Stimulated activated CD8-positive, alpha-beta memory T cell treated with anti-CD3 and anti-CD28 coated beads, Interleukin-15, amount 100 ng/mL, for 48 hours (primary cell): ENCODE measurements at places on chromosomes 7 and 10.

DNA sequence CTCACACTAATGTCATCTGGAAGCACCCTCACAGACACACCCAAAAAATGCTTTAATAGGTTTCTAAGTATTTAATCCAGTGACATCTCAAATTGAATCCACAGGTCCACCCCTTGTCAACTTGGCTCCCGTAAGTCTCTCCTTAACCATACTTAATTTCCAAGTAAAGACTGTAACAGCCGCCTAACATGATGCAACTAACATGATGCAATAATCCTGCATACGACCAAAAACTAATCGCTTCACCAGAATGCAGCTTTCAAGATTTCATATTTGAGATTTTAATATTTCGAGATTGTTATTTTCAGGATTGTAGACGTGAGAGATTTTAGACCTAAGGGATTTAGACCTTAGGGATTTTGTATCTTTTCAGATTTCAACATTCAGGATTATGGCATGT, 3.7 kb upstream of the HDAC9 start:
- DNase-seq = no peak

DNA sequence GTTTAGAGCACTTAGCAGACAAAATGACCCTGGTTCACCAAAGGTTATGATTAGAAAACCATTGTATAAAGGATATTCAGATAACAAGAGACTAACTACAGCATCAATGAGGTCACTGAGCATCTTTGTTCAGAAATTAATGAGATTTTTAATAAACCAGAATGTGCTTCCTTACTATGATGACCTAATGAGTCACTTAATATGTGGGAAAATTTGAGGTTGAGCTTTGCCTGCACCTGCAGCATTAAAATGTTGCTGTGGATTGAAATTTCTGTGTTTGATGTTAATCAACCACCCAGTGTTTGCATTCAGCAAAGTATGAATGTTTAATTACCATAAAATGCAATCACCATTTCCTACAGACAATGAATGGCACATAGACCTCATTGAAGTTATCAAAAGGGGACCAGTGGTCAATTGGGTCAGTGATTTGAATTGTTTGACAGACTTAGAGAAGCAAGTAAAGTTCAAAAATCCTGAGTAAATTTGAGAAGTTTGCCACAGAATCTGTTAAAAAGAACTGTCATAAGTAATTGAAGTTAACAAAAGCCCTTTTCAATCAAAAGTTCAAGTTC, 45.8 kb downstream of the EXOC6 start:
- DNase-seq = no peak

DNA sequence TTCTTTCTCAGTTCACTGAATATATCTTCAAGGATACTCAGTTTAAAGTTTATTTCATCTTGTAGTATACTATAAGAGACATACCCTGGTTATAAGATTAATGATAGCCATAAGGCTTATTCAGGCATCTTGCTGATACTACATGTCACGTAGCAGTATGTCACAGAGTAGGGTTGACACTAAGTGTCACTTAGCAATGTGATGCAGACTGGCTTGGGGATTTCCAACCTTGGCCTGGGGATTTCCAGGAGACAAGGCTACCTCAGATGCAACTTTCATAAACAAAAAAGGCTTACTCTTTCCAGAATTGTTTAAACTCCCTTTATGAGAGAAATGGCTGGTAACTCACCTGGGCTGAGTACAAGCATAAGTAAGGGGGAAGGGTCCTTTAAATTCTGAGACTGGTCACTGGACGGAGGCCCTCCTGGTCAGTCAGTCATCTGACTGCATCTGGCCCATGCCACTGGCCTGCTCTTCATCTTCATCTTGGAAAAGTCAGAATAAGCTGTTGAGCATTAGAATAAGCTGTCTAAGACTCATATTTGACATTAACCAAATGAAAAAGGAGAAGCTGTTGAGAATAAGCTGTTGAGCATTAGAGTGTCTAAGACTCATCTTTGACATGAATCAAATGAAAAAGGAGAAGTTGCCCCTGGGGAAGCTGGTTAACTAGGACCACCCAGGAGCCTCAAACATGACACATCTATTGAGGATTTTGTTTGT, 9.5 kb downstream of the SLC13A1 start:
- no peak for DNase-seq

- DNase-seq = no peak
These were observed 93.6 kb downstream of the PRLHR start for GRCh38 chr10:118501637-118502440.

GRCh38 chr7:131919920-131920709, 363.7 kb upstream of the PODXL start:
- DNase-seq = no peak

- DNase-seq = no peak
These were observed 266.5 kb upstream of the SEMA3A start for GRCh38 chr7:84461093-84461492.

DNA sequence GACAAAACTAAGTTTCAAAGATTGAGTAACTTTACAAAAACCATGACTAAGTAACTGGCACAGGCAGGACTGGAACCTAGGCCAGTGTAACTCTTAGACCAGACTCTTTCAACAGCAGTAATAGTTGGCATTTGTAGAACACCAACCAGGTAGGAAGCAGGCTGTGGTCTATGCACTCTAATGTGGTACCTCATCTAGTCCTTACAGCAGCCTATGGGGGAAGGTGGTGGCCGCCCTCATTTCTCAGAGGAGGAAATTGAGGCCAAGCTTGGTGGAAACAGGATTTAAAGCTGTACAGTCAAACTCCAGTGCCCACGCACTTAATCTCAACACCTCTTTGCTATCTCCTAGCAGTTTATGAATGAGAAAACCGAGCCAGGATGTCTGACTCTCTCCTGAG, 165.4 kb upstream of the LRGUK start:
- DNase-seq = no peak

- DNase-seq = no peak
These were observed 186.5 kb upstream of the BET1 start for GRCh38 chr7:94190599-94191061.

GRCh38 chr10:851901-852300, 79.6 kb downstream of the LARP4B start:
- DNase-seq = no peak

- no peak for DNase-seq
These were observed 177.1 kb downstream of the DGKI start for GRCh38 chr7:137669706-137670105.

GRCh38 chr10:104253606-104254410, 884 bp upstream of the GSTO1 start:
- no peak for DNase-seq

DNA sequence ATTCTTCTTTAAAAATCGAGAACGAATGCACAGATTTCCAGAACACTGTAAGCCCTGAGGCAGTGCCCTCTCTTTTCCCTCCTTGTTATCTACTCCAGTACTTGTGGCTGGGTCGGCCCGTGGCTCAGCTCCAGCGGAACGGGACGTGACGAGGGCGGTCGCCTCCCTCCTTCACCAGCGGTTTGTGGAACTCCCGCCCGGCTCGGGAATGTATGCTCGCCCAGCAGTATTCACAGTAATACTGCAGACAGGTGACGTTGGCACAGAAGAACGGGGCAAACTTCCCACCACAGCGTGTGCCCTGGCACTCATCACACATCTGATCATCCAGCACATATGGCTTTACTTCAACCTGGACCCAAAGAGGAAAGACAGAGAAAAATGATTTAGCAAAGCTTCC, 128.5 kb downstream of the BTAF1 start:
- DNase-seq = no peak

DNA sequence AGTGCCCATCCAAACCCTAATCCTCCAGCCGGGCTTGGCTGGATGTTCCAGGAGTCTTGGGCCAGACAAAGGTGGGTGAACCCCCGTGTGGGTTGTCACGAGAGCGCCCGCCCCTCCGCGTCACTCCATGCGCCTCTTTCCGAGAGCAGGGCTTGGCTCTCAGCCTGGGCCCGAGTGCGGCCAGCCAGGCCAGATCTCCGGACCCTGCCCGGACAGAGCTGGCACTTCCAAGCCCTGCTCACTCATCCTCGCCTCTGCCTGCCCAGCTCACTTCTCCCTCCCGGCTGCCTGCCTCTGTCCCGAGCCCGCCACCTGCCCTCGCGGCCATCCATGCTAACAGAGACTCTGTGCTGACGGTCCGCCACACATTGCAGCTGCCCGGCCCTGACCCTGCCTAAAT, 34.6 kb downstream of the AGAP3 start:
- no peak for DNase-seq

GRCh38 chr7:127920787-127921438, 110.3 kb downstream of the LRRC4 start:
- DNase-seq = no peak

GRCh38 chr10:15348579-15348978, 22.5 kb downstream of the FAM171A1 start:
- DNase-seq = no peak

- DNase-seq = no peak
These were observed 3.6 kb upstream of the PTTG1IP2 start for GRCh38 chr7:90465816-90466215.

DNA sequence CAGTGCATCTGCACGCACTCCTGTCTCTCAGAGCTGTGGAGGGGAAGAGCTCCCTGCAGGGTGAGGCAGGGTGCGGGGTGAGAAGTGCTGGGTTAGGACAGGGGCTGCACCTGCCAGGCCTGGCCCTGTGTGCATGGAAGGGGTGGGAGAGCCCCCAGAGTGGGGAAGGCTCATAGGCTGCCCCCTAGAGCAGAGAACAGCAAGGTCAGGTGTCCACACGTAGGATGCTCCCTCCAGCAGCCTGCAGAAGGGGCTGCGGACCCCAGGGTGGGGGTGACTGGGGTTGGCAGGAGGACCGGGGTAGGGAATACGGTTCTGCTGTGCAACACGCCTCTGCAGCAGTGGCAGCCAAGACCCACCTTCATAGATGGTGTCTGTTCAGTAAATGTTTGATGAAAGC, 208.6 kb downstream of the PTPRN2 start:
- no peak for DNase-seq

DNA sequence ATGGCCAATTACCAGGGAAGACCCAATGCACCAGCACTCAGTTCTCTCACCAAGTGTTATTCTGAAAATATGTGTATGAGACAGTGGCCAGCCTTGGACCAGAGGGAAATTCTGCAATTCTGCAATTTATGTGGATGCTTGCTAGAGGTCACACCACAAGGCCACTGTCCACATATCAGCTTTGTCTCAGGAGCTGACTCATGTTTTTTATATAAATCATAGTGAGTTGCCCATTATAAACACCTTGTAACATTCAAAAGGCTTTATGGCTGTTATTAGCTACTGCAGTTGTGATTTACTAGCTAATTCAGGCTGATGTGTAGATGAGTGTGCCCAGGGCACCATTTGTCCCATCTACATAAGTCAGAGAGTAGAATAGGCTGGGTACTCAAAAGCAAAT, 649.0 kb downstream of the LRMDA start:
- DNase-seq = no peak

DNA sequence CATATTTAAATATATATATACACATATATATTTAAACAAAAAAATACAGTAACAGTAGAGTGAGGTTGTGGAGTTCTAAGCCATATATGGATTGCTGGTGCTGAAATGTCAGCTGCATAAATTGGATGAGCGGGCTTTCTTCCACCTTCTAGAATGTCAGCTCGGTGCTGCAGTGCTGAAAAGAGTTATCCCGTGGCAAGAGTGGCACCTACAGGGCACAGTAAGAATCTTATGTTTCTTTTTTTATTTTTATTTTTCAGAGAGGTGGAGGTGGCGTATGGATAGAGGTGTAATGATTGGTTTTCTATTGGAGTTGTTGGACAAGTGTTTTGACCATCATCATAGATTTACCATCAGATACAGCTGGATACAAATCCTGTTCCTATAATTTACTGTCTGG, 86.2 kb upstream of the DYNC1I1 start:
- no peak for DNase-seq

DNA sequence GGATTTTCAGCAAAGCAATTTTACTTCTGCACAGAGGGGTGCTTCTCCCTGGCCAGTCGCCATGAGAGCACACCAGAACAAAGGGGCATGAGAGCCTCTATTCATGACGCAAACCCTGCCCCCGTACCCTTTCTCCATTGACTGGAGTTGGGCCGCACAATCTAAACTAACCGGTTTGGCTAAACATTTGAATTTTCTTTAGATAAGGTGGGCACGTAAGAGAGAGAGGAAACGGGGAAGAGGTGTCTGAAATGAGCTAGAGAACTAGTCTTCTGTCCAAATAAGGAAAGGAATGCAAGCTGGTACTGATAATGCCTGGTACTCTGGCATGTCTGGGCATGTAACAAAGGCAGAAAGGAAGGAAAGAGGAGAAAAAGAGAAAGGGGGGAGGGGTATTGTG, 13.2 kb upstream of the SCIN start:
- no peak for DNase-seq

DNA sequence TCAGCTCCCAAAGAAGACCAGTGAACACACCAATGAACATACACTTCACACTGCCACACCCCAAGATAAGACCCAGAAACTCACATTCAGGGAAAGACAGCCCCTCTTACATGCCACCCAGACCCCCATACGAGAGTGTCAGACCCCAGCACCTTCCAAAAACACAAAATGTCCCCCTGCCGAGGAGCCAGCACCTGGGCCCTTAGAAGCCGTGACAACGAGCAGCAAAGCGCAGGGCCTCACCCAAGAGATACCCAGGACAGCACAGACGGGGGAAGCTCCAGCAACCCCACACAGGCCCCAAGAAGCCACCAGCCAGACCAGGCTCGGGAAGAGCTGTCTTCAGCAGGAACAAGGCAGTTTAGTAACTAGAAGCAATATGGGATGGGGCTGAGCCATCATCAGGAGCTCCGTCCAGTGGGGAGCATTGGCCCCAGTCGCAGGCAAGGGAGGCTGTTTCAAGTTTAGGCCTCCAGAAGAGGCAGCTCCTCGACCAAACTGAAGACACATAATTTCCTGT, 243.6 kb downstream of the PTPRN2 start:
- no peak for DNase-seq

- DNase-seq = no peak
These were observed 69.8 kb upstream of the DRGX start for GRCh38 chr10:49465736-49466135.

- DNase-seq = no peak
These were observed 2.9 kb upstream of the FGL2 start for GRCh38 chr7:77202481-77202976.

GRCh38 chr10:11282661-11283060, 265.0 kb downstream of the CELF2 start:
- DNase-seq = no peak
